ENCODE measurements at places on chromosomes 16 and 17. TPM values are rescaled to one million over a fixed set of nuclear protein-coding genes. Genes with fewer than 3 reads are reported as not detected.
A peak's percentile ranks its signal among the peaks of the same experiment; 100 is the strongest.

GRCh38 chr17:73933164-73933766 is 270.2 kb upstream of the RPL38 start:
- H3K27ac ChIP-seq = no peak overlapping the region
- peaks cover 7% of the 10 kb centered on the region for H3K4me1 ChIP-seq
- no peaks in the 10 kb centered on the region for H3K36me3 ChIP-seq
- DNase-seq = no peak
- no peak overlapping the region for H3K4me3 ChIP-seq
- no peaks in the 10 kb centered on the region for H3K27me3 ChIP-seq

GRCh38 chr17:81978524-81979298 is 1.3 kb downstream of the ASPSCR1 start:
- no peaks in the 10 kb centered on the region for H3K27me3 ChIP-seq
- H3K27ac ChIP-seq = peak overlapping the region; percentile 24
- H3K4me1 ChIP-seq = peaks cover 23% of the 10 kb centered on the region
- H3K4me3 ChIP-seq = peak overlapping the region; percentile 99
- no peak for DNase-seq

- H3K27me3 ChIP-seq = peaks cover 10% of the 10 kb centered on the region
- peaks cover 74% of the 10 kb centered on the region for H3K4me1 ChIP-seq
- H3K36me3 ChIP-seq = no peaks in the 10 kb centered on the region
- peak overlapping the region; percentile 74 for H3K27ac ChIP-seq
- peak overlapping the region; percentile 63 for H3K4me3 ChIP-seq
- DNase-seq = no peak
These were observed 720 bp downstream of the METRN start for GRCh38 chr16:715477-716199.

DNA sequence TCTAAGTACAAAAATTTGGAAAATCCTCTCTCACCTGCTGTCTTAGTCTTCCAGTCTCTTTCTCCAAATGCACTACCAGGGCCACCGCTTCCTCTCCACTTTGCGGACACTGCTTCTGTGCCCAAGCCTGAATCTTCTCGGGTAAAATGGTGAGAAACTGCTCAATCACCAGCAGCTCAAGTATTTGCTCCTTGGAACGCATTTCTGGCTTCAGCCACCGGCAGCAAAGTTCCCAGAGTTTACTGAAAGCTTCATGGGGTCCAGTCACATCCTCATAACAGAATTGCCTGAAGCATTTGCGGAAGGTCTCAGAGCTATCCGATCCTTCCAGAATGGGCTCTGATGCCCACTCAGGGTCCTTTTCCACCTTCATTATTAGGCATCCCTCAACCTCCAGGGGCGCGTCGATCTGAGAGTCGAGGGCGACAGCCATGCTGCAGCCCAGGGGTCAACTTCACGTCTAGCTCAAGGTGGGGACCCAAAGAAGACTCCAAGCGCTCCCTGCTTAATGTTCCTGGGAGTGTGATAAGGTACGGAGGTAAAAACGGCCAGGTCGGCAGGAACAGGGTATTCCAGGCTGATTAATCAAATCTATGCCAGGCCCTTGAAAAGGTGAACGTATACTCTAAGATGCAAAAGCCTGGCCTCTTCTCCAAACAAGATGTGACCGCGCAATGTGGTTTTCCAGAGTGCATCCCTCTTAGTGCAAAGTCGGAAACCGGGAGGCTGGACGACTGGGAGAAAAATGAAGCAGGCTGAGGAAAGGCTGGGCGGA is 763 bp downstream of the ZKSCAN2 start:
- H3K36me3 ChIP-seq = peaks cover 33% of the 10 kb centered on the region
- no peaks in the 10 kb centered on the region for H3K4me1 ChIP-seq
- no peaks in the 10 kb centered on the region for H3K27me3 ChIP-seq
- H3K27ac ChIP-seq = peak overlapping the region; percentile 97
- H3K4me3 ChIP-seq = peak overlapping the region; percentile 77

DNA sequence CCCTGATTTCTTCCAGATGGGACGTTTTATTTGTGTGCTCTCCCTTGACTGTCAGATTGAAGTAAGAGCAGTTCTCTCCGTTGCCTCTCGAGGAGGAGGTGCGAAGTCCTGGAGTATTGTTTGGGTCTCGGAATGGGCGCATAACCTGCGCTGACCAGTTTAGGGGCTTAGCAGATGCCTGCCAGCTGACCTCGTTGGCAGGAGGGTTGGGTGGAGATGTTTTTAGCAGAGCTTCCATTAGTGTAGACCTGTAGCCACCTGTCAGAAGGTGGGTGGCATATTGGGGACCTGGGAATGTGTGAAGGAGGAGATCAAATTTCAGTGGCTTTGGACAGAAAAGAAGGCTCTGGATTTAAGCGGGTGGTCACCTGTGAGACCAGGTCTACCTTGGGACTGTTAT is 3.6 kb downstream of the RASD1 start:
- no peak overlapping the region for H3K4me3 ChIP-seq
- H3K36me3 ChIP-seq = peaks cover 49% of the 10 kb centered on the region
- no peak overlapping the region for H3K27ac ChIP-seq
- no peaks in the 10 kb centered on the region for H3K27me3 ChIP-seq

DNA sequence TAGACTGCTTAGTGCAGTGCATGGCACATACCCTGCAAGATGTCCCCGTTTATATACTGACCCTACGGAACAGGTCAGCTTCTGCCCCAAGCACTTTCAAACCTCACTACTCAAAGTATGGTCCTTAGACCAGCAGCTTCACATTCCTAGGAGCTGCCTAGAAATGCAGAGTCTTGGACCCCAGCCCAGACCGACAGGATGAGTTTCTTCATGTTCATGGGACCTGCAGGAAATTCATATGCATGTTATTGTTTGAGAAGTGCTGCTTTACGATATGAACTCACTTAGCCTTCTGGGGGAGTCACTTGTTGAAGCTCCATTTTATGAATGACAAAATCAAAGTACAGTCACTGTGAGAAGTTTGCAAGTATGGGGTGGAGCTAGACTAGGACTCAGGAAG is 82.6 kb downstream of the DYNLRB2 start:
- H3K27me3 ChIP-seq = no peaks in the 10 kb centered on the region
- H3K27ac ChIP-seq = no peak overlapping the region
- H3K4me1 ChIP-seq = no peaks in the 10 kb centered on the region
- no peaks in the 10 kb centered on the region for H3K36me3 ChIP-seq

GRCh38 chr16:3186946-3187690 is 886 bp upstream of the OR1F1 start:
- DNase-seq = no peak
- H3K4me3 ChIP-seq = no peak overlapping the region
- H3K27me3 ChIP-seq = no peaks in the 10 kb centered on the region
- H3K27ac ChIP-seq = no peak overlapping the region
- no peaks in the 10 kb centered on the region for H3K36me3 ChIP-seq

DNA sequence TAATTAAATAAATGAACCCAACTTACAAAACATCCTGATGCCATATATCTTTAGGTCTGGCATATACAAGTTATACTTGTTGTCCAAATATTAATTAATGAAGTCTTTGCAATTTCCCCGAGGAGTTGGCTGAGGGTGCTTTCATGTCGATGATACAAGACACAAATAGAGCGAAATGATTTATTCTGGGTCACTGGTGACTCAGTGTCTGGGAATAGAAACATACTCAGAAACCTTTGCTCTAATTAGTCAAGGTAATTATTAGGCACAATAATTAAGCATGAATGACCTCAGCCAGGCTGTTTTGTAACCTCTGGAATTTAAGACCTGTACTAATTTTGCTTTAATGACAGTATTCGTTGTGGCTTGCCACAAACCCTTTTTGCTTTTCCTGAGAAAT is 37.0 kb upstream of the HAPSTR1 start:
- no peak overlapping the region for H3K4me3 ChIP-seq
- DNase-seq = no peak
- H3K27ac ChIP-seq = no peak overlapping the region
- H3K36me3 ChIP-seq = no peaks in the 10 kb centered on the region
- H3K27me3 ChIP-seq = no peaks in the 10 kb centered on the region

- H3K4me3 ChIP-seq = no peak overlapping the region
- no peaks in the 10 kb centered on the region for H3K36me3 ChIP-seq
- no peak overlapping the region for H3K27ac ChIP-seq
- no peaks in the 10 kb centered on the region for H3K4me1 ChIP-seq
- DNase-seq = no peak
- H3K27me3 ChIP-seq = no peaks in the 10 kb centered on the region
These were observed 10.3 kb upstream of the RNPS1 start for GRCh38 chr16:2278272-2278608.

DNA sequence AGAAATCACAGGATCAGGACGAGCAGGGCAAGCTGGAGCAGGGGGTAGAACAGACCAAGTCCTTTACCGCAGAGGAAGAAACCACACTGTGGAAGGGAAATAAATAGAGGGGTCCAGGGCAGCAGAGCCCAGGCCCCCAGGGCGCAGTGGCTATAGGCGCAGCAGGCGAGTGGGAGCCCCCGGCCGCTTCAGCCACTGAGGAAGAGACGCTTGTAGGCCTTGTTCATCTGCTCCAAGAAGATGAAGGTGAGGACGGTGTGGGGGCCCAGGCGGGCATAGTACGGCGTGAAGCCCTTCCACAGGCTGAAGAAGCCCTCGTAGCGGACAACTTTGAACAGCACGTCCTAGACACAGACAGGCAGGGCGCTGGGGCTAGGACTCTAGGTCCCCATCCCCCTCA is 2.3 kb downstream of the SLC25A11 start:
- H3K36me3 ChIP-seq = peaks cover 4% of the 10 kb centered on the region
- no peaks in the 10 kb centered on the region for H3K27me3 ChIP-seq

GRCh38 chr17:65023791-65024190 is 32.7 kb downstream of the GNA13 start:
- H3K4me1 ChIP-seq = peaks cover 55% of the 10 kb centered on the region
- peak overlapping the region; percentile 32 for H3K27ac ChIP-seq
- DNase-seq = no peak
- H3K36me3 ChIP-seq = no peaks in the 10 kb centered on the region
- no peaks in the 10 kb centered on the region for H3K27me3 ChIP-seq
- H3K4me3 ChIP-seq = no peak overlapping the region

- no peak overlapping the region for H3K27ac ChIP-seq
- H3K4me1 ChIP-seq = no peaks in the 10 kb centered on the region
These were observed 54.1 kb upstream of the NFAT5 start for GRCh38 chr16:69511651-69512050.

DNA sequence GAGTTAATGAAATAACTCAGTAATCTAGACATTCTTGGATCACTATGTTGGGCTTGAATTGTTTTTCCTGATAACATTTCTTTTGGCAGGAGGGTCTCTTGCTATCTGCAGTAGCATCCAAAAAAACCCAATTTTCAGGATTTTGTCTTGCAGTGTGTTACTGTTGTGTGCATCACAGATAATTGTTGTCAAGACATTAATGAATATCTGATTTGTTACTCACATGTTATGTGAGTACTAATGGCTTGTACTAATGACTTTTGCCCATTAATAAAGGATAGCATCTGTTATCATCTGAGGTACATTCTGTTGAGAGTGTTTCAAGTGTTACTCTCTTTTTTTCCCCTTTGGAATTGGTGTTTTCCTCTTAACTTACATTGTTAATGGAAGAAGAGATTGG is 10.0 kb downstream of the PRKAR1A start:
- no peaks in the 10 kb centered on the region for H3K27me3 ChIP-seq
- H3K4me1 ChIP-seq = no peaks in the 10 kb centered on the region
- no peak for DNase-seq
- no peak overlapping the region for H3K27ac ChIP-seq

- H3K4me3 ChIP-seq = no peak overlapping the region
- no peaks in the 10 kb centered on the region for H3K27me3 ChIP-seq
- H3K27ac ChIP-seq = no peak overlapping the region
- peaks cover 3% of the 10 kb centered on the region for H3K4me1 ChIP-seq
These were observed 4.2 kb upstream of the LRRC75A start for GRCh38 chr17:16495980-16496819.

DNA sequence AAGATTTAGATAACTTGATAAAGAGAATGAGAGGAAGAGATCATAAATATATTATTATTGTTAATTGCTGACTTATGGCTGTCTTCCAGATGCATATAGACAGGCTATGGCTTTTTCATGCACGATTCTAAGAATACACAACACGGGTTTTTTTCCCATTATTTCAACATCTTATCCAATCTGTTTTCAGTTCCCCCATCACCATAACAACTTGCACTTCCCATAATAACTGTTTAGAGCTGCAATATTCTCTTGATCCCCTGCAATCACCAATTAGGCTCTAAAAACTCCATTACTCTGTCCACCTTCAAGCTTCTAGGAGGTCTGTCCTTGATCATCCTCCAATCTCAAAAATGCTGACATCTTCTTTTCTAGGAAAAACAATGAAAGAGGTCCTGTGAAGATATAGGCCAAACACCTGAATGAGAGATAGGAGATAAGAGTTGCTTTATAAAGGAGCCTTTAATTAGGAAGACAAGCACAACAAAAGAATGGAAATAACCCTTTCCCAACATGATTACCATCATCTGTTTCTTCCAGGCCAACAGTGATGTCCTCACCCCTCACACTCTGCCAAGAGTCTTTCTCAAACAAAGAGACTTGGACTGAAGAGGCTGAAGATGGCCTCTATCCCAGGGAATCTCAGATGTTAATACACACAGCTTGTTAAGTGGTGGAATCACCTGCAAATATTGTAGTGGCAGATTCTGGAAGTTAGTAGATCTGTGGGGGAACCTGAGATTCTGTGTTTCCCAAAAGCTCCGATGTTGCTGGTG is 32.2 kb upstream of the CCL2 start:
- no peaks in the 10 kb centered on the region for H3K4me1 ChIP-seq
- H3K36me3 ChIP-seq = no peaks in the 10 kb centered on the region
- H3K27ac ChIP-seq = no peak overlapping the region
- DNase-seq = no peak

DNA sequence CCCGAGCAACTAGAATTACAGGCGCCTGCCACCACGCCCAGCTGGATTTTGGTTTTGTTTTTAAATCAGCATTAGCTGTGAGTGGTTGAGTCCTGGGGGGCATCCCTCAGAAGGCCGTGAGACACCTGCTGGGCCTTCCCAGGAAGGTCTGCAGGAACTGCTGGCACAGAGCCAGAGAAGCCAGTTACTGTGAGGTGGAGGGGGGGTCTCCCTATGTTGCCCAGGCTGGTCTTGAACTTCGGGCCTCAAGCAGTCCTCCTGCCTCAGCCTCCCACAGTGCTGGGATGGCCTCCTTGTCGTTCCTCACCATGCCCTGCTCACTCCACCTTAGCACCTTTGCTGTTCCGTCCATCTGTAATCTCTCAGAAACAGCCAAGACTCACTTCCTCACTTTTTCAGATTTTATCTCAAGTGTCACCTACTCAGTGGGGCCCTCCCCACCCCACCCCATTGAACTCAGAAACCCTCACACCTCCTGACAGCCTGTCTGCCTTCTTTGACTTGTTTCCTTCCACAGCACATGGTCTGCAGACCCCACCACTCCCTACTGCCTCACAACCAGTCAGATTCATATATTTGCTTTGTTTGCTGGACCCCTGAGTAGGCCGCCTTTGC is 62.3 kb downstream of the WSB1 start:
- DNase-seq = no peak
- H3K36me3 ChIP-seq = no peaks in the 10 kb centered on the region
- H3K27ac ChIP-seq = no peak overlapping the region

The SAMD14 gene
- total RNA-seq = 1.4 TPM

The PRSS8 gene
- total RNA-seq = not detected

The TMIGD1 gene
- total RNA-seq = not detected

The HOXB7 gene
- total RNA-seq = 2.4 TPM

The KRT31 gene
- not detected for total RNA-seq

The PIPOX gene
- total RNA-seq = 6.1 TPM
